NCI-H524 (cell line): ENCODE measurements at places on chromosomes 5 and 9.

DNA sequence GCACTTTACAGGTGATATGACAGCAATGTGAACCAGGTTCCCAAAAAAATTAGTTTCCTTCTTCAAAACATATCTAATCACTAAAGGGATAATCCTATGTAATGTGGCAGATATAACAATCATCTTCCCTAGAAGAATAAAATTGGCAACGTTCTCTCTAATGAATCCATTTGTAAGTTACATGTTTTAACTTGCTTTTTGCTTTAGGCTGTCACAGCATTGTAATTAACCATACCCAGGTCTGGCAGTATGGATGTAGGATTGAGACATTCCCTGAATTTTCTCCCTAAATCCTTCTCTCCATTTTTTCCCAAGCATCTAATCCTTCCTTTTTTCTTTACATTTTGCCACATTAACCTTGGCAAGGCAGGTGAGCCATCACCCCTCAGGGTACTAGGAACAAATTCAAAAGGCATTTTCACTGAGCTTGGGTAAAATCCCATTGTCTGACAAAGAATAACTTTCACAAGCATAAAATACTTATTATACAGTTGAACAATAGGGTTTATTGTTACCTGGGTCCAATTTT is 548.3 kb downstream of the SEMA5A start:
- DNase-seq, result no peak

DNA sequence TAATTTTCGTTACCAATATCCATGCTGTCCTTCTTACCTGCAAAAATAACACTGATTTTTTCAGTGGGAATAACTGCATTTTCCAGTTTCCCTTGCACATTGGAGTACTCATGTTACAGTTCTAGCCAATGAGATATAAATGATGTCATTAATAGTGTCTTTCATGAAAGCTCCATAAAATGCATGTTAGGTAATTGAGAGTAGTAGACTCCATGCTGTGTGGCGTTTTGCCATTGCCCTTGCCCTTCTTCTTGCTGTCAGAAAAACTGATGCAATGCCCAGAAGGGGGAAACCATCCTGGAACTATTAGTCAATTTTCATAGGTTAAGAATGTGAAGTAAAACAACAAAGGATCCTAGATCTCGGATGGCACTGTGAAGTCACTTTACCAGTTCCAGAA is 1765.3 kb downstream of the EFNA5 start:
- DNase-seq, result no peak

GRCh38 chr5:128318691-128319090 is 219.4 kb downstream of the FBN2 start:
- DNase-seq, result no peak

DNA sequence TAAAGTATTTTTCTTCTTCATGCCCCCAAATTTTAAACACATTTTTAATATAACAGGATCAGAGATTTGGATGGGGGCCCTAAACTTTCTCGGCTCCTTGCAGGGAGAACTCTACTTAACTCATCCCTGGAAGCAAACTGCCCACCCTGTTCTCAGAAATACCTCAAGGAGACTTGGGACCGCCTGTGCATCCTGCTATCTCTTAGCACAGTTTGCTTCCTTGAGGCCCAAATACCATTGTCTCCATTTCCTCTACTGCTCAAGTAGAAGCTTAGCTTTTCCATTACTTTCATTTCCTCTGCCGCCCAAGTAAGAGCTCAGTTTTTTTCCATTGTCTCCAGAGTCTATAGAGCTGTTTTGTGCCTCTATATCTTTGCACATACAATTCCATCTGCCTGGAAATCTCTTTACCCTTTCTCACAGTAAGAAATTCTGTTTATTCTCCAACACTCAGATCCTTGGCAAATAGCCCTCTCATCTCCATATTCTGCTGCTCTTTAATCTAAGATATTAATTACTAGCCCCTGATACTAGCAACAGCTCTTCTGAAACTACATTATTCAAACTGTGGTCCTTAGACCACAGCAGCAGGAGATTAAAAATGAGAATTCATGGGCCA is 137.8 kb downstream of the CEMIP2 start:
- no peak for DNase-seq

DNA sequence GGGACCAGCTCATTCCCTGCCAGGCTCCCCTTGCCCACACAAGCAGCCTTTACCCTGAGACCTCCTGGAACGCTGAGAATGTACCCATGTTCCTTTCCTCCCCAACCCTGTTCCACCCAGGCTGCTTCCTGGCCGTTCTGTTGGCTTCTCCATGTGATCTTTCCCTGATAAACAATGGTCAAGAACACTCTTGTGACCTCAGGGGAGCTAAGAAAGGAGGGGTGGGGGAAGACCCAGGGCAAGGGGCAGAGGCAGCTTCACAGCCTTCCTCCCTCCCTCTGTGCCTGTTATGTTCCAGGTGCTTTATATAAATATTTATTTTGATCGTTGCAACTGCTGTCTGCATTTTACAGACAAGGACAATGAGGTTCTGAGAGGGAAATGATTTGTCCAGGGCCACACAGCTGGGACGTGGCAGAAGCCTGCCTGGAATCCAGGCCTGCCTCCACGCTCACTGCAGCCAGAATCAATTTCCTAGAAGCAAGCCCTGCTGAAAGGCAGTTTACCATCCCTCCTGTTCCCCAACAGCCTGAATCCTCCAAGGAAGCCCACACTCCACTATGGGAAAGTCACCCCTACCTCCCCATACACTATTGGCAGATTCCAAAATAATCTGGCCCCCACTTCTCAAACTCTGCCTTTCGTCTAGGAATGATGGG is 3.9 kb downstream of the SHROOM1 start:
- DNase-seq, result no peak

DNA sequence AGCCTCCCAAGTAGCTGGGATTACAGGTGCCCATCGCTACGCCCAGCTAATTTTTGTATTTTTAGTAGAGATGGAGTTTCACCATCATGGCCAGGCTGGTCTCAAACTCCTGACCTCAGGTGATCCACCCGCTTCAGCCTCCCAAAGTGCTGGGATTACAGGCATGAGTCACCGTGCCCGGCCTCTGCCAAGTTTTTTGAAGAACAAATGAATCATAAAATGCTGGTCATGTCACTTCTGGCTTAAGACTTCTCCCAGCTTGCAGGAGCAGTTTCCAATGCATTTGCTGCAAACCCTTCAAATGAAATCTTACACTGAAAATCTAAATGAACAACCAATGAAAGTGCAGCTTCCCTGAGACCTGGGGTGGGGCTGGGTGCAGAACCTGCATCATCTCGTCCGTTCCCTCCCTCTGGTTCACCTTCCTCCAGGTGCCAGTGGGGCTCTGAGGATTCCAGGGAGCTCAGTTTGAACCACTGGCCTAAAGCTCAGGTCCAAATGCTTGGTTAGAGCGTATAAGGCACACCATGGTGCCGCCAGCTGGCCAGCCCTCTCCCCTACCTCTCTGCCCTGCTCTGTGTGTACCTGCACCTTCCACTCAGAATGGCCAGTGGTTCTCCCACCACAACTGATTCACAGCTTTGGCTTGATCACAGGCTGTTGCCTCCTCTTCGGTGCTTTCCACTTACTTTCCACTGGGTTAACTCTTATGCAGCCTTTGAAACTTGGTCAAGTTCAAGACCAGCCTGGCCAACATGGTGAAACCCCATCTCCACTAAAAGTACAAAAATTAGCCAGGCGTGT is 39.8 kb upstream of the FUBP3 start:
- no peak for DNase-seq

DNA sequence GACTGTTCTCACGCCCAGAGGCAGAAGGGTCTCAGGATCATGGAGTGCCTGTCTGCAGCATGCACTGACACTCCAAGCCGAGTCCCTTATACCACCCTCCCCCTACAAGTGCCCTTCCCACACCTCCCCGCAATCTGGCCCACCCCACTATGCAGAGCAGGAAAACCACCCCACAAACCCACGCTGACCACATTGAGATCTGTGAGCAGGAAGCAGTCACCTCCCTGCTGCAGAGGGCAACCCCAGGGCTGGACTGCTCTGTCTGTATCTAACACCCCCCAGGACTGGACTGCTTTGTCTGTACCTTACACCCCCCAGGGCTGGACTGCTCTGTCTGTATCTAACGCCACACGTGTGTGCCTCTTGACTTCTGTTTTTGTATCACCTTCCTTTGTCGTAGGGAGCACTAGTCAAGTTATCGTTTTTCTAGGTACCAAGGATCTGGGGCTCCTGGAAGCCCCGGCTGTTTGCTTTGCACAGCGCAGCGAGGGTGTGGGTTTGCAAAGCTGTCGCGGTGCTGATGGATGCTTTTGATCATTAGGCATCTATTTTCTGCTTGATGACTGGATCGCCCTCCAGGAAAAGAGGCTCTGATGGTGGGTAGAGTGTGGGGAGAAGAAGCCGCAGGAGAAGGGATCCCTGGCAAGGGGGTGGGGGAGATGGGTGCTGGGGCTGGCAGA is 21.5 kb downstream of the OLFM1 start:
- DNase-seq, result no peak

DNA sequence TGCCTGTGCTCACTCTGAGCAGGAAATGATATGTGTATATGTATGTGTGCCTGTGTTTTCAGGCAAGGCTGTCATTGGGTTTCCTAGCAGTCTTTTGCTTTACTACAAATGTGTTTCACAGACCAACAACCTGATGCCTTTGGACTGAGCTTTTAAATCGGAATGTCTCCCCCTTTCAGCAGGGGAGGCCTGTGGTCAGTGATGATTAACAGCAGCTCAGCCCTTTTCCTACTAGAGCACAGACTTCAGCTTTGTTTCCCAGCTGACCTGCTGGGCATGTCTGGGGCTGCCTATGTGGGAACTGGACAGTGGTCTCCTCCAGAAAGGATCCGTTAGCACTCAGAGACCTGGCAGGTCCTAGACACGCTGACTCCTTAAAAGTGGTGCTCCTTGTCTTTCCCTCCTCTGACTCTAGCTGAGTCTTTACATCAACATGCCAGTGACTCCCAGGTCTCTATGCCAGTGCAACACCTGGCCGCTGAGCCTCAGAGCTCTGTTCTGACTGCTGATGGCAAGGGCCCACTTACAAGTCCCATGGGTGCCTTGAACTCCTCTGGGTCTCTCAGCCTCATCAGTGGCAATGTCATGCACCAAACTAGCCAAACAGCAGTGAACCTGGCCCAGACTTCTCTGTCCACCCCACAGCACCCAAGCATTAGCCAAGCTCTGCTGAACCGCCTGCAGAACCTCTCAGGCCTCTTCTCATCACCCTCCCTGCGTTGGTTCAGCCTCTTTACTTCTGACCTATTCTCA is 7.7 kb downstream of the MACROH2A1 start:
- no peak for DNase-seq

GRCh38 chr5:96037128-96037527 is 75.5 kb upstream of the ELL2 start:
- no peak for DNase-seq

GRCh38 chr5:142697356-142698255 is 11.7 kb upstream of the FGF1 start:
- DNase-seq, result no peak

GRCh38 chr5:71982717-71983395 is 124.4 kb upstream of the MAP1B start:
- DNase-seq, result no peak

DNA sequence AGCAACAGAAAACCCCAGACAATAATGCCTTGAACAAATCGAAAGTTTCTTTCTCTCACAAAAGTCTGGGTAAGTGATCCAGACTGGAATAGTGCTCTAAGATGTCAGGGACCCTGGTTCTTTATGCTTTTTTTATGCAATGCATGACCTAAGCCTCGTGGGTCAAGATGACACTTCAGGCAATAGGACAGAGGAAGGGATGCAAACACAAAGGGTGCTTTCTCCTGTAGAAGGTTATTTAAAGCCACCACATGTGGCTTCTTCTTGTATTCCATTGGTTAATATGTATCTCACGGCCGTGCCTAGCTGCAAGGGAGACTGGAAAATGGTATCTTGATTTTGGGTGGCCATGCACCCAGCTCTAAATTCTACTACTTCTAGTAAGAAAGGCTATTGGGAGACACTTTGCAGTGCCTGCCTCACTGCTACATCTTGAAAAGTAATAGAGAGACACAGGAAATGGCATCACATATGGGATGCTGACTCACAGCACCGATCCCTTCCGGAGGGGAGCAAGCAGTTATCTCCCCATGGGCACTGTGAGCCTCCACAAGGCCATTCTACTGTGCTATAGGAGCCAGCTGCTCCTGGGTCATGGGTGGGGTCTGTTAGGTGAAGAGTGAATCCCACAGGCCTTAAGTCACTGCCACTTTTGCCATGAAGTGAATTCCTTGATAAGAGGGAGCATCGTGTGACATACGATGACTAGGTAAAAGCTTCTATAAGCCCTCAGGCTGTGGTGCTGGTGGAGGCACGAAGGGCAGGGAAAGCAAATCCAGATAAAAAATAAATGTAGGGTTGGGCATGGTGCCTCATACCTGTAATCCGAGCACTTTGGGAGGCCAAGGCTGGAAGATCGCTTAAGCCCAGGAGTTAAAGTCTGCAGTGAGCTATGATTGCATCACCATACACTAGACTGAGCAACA is 32.5 kb upstream of the RAB14 start:
- no peak for DNase-seq

DNA sequence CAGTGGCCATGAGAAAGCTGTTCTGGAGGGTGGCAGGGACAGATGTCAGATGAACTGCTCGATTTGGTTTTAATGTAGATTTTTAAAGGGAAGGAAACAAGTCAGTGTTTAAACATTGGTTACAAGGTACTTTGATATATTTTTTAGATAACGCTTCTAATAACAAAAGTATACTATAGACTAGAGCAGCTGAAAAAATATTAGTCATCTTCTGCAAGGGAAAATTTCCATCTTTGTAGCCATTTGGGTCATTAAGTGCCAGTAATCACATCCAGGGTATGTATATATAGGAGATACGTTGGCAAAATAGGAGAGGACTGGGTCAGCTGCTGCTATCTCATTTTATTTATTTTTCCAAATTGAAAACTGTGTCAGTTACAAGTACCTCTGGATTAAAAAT is 69.0 kb downstream of the SV2C start:
- no peak for DNase-seq

DNA sequence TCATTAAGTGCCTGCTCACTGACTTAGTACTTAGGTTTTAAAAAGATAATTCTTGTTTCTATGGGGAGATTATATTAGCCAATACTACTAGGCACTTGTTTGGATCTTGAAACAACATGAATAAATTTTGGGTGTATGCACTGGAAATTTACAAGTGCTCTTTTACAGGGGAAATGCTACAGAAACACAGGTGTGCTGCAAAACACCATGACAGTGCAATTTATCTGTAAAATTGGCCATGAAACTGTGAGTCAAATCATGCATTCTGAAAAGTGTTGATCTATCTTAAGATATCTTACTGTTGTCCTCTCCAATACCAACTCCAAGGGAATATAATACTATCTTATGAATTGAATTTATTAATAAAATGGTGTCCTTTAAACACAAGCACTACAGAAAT is 12.1 kb upstream of the PCDHB1 start:
- DNase-seq, result no peak

DNA sequence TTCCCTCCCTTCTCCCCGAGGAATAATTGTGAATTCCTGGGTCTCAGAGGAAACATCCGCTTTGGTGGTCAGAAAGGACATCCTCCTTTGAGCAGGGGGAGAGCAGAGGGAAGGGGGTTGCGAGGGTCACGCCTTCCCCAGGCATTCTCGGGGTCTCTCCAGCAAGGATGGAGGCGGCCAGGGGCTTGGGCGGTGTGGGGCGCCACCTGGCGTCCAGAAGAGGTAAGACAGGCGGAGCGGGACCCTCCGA is 129.1 kb downstream of the KCNIP1 start:
- DNase-seq, result no peak
